ENCODE measurements at places on chromosomes 12 and 14. TPM values are rescaled to one million over a fixed set of nuclear protein-coding genes. Genes with fewer than 3 reads are reported as not detected.

The CYP27B1 gene
- 0.19 TPM for total RNA-seq

The NINJ2 gene
- 0.28 TPM for total RNA-seq

The HOXC4 gene
- total RNA-seq, result 0.19 TPM

The REM2 gene
- total RNA-seq, result not detected

The SERPINA5 gene
- total RNA-seq, result under 0.01 TPM

The VASH1 gene
- total RNA-seq, result 2.7 TPM

The JPH4 gene
- not detected for total RNA-seq

The RFX4 gene
- not detected for total RNA-seq

The IFT43 gene
- 27.1 TPM for total RNA-seq

The CCDC177 gene
- total RNA-seq, result under 0.01 TPM

The OASL gene
- total RNA-seq, result 0.56 TPM

The LTBP2 gene
- 156 TPM for total RNA-seq

The NID2 gene
- 216 TPM for total RNA-seq

The EPYC gene
- total RNA-seq, result not detected

The PLXNC1 gene
- 1.5 TPM for total RNA-seq

The CLEC9A gene
- not detected for total RNA-seq
